Renal pelvis (tissue), 12 donors: ENCODE measurements at places on chromosomes 16 and 17.

- no peak for DNase-seq
Measured at GRCh38 chr16:85571813-85572619, 41.1 kb upstream of the GSE1 start.

DNA sequence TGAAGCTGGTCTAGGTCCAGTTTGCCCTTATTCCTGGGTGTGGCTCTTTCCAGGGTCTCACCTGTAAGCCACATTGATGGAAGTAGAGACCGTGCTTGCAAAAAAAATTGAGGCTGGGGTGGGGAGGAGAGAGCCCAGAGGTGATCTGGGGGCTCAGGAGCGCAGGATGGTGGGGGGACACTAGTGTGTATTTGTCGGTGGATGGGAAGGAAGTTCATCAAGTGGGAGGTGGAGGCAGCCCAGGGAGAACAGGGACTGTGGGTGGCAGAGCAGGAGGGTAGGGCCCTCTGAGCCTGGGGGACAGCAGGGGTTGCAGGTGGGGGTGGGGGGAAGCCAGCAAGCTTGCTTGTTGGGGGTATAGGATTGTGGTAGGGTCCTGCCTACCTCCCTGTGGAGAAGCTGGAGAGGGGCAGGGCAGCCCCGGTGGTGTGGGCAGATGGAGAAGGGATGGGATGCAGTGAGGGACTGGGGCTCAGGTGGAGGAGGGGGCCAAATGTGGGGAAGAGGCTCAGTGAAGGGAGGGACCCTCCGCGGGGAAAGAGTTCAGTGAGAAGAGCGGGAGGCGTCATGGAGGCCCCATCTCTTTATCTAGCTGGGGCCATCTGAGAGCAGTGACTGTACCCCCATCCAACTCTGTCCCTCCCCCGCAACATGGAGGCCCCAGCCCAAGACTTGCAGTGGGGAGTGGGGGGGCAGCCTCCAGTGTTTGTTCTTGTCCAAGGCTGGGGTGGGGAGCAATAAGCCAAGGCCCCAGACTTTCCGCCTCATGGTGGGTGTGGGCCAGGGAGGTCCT lies 17.2 kb upstream of the TMEM92 start:
- DNase-seq: no peak

DNA sequence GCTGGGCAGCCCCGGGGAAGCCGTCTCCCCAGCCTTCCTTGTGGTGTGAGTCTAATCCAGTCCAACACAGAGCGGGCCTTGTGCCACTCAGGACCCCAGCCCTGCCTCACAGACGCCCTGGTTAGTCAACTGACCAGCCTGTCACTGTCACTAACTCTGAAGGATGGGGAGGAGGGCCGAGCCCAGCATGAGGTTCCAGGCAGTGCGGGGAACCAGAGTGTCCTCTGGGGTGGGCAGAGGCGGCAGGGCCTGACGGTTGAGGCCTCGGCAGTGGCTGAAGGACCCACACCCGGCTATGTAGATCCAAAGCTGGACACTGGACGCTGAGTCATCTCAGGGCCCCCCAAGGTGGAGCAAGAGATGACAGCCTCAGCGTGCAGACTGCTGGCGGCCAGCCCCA lies 8.6 kb downstream of the RPUSD1 start:
- DNase-seq: no peak

DNA sequence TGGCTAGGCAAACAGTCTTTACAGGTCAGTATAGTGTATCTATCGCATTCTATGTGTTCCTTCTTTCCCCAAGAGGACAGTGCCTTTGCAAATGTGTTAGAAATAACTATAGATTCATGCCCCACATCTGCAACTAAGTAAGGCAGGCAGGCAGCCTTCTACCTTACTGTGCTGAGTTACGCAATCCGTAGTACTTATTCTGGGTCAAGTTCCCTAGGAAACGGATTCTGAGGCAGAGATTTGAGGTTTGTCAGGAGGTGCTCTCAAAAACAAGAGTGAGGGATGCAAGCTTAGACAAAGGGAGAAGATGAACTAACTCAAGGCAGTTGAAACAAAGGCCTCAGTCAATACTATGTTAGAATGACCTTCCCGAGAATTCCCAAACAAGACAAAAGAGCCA lies 12.7 kb upstream of the ANKFY1 start:
- DNase-seq: no peak

DNA sequence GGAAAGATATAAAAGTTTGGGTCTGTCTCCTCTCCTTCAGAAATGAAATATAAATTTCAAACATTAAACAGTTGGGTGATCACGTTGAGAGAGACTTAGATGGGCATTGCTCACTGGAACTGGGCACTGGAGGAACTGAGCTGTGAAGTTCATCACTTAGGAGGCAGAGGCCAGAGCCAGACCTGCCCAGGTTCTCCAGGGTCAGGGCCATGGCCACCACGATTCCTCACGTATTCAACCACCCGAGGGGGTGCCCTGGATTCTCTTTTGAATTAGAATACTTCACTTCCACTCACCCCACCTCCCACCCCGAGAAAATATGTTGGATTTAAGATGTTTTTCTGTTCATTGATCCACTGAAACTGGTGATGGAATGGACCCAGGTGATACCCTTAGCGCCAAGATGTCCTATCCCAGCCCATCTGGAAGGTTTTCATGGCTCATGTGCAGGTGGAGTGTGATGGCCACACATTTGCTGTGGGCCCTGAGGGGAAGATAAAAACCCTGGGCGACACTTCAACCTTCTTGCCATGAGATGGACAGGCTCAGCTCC lies 6.1 kb downstream of the PRR29 start:
- no peak for DNase-seq

- no peak for DNase-seq
Measured at GRCh38 chr17:42135664-42136653, 13.4 kb downstream of the HSPB9 start.

DNA sequence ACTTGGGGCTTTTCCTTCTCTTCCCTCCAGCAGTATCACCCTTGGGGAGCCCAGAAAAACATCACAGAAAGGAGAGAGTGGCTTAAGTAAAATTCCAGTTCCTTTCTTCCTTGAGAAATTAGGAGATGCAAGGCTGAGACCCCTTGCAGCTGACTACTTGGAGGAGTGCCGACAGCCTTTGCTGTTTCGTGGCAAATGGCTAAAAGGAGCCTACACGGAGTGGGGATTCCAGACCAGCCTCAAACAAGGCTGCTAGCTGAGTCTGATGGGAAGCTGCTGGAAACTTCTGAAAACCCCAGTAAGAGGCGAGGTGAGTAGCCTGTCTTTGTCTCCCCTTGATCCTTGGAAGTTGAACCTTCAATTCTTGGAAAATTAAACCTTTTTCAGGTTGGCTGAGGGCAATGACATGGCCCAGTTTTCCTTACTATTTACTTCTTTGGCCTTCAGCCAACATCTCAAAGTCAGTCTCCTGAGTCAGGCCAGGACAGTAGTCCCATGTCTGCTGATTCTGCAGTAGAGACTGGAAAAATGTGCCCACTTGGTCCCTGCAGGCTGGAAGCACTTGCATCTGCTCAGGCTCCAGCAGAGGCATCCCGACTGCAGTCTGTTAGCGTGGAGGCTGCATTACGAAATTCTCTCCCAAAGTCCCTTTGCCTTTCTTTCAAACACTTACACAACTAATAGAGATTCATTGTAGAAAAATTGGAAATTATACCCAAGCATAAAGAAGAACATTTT lies 23.4 kb downstream of the SMIM36 start:
- no peak for DNase-seq

- no peak for DNase-seq
Measured at GRCh38 chr17:43469145-43469544, 14.6 kb upstream of the DHX8 start.
